ENCODE measurements at places on chromosomes 7 and 10.

GRCh38 chr10:77828377-77828776 lies 98.2 kb downstream of the DLG5 start:
- no peak for DNase-seq

- DNase-seq, result no peak
Observed at GRCh38 chr10:1200866-1201807, 145.0 kb downstream of the WDR37 start.

- DNase-seq, result no peak
Observed at GRCh38 chr7:5491251-5492019, 67.8 kb upstream of the TNRC18 start.

GRCh38 chr10:60441515-60441914 lies 51.8 kb upstream of the ANK3 start:
- DNase-seq, result peak; percentile 20

DNA sequence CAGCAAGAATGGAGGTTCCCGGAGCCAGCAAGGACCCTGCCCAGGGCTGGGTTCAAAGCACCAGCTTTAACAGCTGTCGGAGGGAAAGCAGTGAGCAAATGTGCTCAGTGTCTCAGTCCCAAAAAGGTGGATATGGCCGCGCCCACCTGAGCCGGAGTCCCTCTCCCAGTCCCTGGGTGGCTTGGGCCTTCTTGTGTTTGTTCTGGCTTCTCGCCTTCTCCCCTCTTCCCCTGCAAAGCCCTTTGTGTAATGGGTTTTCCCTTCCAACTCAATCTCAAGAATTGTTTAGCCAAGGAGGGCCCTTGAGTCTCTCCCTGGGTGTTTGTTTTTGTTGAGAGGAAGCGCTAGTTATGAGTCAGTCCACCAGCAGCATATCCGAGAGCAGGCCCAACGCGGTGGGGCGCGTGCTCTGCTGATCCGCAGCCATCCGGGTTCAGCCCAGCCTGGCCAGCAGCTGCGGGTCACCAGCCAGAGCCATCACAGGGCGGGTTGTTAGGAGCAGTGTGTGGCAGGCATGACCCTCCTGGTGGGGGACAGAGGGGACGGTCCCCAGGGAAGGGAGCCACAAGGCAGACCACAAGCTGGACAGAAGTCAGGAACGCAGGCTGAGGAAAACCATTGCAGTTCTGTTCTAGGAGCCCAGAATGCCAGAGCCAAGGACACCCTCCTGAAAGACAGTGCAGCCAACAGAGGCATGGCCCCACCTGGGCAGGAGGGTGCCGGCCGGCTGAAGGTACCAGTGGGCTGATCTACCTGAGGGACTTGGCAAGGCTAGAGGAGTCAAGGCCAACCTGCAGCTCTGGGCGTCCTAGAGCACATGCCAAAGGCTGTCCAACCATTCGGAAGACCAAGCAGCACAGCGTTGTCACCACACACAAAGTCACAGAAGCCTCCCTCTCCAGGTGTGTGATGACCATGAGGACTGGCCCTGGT lies 21.3 kb downstream of the CALML3 start:
- peak; percentile 68 for DNase-seq

DNA sequence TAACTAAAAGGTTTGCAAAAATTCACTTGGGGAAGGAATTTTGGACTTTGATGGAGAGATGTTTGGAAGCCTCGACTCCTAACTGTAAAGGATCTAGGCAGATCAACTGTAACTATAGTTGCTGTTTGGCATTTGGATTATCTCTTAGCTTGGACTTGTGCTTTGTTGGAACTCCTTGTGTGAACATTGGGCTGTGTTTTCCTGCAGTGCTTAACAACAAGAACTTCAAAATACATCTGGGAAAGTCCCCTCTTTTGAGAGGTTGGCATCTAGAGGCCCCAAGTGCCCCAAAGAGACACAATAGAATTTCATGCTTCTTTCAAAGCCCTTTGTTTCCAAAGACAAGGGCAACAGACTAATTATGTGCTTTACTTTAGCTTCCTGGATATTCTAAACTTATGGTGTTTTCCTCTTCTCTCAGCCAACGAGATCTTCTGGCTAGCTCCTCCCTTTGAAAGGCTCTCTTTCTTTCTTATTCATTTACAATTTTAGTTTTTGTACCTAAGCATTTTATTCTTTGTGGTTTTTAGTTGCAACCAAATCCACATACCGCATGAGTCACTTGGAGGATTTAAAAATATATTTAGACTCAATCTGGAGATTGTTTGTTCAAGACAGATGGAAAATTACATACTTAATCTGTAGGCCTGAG lies 11.6 kb downstream of the ABCA13 start:
- DNase-seq, result peak; percentile 21

- DNase-seq, result peak; percentile 63
Observed at GRCh38 chr7:18778594-18778993, 283.0 kb downstream of the HDAC9 start.

GRCh38 chr7:29539471-29539870 lies 24.2 kb upstream of the PRR15 start:
- no peak for DNase-seq

- no peak for DNase-seq
Observed at GRCh38 chr7:138233189-138233588, 156.9 kb downstream of the AKR1D1 start.

- DNase-seq, result no peak
Observed at GRCh38 chr7:158135931-158136330, 451.7 kb downstream of the PTPRN2 start.

DNA sequence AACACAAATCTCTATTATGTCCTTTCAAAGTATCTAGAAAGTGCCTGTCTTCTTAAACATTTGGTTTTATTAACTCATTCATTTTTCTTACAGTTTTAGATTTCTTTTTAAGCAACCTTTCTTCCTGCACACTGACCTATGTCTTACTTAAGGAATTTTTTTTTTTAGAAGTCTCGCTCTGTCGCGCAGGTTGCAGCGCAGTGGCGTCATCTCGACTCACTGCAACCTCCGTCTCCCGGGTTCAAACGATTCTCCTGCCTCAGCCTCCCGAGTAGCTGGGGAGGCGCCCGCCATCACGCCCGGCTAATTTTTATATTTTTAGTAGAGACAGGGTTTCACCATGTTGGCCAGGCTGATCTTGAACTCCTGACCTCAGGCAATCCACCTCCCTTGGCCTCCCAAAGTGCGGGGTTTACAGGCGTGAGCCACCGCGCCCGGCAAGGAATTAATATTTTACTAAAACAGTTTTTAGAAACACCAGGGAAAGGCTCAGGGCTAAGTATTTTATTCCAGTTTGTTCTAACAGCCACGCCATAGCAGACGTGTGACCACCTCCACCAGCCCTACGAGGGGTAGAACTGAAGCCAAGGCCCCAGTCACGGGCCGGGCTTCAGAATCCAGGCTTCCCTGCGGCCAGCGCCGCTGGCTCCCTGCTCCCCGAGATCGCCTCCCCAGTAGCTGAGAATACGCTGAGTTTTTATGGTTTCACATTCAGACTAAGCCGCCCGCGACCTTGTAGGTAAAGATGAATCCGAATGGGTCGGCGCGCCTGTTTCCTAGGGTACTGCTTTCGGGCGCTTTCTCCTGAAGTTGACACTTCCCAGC lies 941 bp upstream of the LUC7L2 start:
- DNase-seq, result peak; percentile 19

- DNase-seq, result no peak
Observed at GRCh38 chr7:133975130-133975529, 152.0 kb upstream of the LRGUK start.

DNA sequence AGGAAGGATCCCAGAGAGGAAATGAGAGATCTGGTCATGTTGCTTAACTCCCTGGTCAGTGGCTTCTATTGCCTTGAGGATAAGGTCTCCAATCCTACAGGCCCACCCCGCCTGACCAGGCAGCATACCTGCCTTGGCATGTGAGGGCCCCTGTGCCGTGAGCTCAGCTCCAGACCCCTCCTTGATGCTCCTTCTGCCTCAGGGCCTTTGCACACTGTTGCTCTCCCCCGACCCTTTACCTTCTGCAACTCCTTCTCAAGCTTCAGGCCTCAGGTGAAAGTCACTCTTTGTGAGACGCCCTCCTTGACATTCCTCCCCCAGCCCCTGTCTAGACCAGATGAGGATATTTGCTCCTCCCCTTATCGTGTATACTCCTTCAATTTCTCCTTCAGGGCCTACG lies 62.8 kb downstream of the FAM241B start:
- no peak for DNase-seq

GRCh38 chr7:4791738-4792536 lies 16.5 kb downstream of the AP5Z1 start:
- peak; percentile 43 for DNase-seq

DNA sequence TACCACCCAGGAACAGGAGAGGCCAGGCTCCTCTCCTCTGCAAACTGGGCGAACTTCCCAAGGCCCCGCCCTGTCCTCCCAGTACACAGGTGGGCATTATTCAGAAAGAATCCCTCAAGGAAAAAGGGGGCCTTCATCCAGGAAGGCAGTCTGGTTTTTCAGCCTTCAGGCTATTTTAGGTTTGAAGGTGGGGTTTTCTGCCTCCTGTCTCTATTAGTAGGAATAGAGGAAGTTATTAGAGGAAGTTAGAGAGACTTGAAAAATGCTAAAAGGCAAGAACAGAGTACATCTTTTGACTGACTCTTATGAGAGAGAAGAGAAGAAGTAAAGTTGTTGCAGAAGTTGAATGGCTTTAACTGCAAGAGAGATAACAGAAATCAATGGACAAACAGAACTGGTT lies 250.9 kb upstream of the SORCS1 start:
- no peak for DNase-seq

GRCh38 chr10:47035171-47035818 lies 124.1 kb downstream of the PTPN20 start:
- no peak for DNase-seq

DNA sequence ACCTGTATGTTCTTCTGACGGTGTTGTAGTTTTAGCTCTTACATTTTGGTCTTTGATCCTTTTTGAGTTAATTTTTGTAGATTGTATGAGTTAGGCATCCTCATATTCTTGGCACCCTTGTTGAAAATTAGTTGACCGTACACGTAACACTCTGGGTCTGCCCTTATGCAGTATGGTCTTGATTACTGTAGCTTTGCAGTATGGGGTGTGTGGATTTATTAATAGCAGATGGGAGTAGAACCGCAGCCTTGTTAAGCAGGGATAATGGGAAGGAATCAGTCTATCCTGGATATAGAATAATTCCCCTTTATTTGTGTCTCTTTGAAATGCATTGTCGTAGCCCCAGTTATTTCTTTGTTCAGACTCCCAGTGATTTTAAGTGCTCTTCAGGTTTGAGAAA lies 95.5 kb downstream of the UBE3C start:
- DNase-seq, result peak; percentile 81

DNA sequence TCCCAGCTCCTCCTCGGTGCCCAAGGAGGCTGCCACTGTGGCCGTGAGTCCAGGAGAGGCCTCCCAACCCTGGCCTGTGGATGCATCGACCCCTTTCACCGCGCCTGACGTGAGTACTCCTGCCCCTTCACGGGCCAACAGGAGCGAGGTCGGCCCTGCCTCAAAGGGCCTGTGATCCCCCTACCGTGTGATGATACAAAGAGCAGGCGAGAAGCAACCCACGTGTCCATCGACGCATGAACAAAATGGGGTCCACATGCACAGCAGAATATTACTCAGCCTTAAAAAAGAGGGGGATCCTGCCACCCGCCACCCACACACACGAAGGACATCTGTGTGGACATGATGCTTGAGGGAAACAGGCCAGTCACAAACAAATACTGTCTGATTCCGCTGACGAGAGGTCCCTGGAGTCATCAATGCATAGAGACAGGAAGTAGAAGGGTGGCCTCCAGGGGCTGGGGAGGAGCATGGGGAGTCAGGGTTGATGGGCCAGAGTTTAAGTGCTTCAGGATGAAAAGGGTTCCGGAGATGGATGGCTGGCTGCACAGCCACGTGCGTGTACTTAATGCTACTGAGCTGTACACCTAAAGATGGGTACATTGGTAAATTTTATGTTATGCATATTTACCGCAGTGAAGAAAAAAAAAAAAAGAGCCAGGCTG lies 151.9 kb downstream of the PRKAG2 start:
- no peak for DNase-seq

- DNase-seq, result no peak
Observed at GRCh38 chr10:93261961-93262610, 188.4 kb downstream of the CYP26A1 start.

DNA sequence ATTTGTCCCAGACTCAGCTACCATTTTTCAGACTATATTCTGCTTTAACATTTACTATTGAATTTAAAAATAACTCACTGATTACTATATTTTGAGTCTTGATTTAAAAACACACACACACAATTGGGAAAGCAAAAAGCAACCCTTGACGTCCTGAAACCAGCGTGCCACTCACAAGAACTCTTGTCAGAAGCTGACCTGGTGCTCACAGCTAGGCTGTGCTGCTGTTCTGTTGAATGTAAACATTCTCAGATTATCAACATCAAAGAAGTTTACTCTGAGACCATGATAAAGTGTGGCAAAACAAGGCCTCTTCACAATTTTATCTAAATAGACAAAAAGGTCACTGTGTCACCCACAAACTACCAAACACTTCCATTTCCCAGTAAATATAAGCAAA lies 62.6 kb upstream of the CACNA2D1 start:
- no peak for DNase-seq

DNA sequence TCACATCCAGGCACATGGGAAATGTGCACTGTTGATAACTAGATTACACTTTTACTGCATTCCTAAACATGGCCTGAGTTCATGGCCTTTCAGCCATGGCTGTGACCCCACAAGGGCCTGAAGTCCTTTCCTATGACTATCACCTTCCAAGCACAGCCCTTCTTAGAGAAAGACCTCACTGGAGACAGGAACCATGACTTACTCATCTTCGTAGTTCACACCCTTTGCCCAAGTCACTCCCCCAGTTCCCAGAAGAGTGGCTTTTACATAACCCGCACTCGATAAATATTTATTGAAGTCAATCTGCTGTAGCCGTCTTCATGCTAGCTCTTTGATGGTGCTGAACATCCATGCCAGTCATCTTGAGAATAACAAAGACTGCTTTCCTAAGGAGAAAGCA lies 632.5 kb upstream of the NRP1 start:
- no peak for DNase-seq

GRCh38 chr7:131071786-131072504 lies 255.7 kb upstream of the MKLN1 start:
- DNase-seq, result peak; percentile 90

GRCh38 chr10:92929896-92930295 lies 81.6 kb downstream of the EXOC6 start:
- no peak for DNase-seq

DNA sequence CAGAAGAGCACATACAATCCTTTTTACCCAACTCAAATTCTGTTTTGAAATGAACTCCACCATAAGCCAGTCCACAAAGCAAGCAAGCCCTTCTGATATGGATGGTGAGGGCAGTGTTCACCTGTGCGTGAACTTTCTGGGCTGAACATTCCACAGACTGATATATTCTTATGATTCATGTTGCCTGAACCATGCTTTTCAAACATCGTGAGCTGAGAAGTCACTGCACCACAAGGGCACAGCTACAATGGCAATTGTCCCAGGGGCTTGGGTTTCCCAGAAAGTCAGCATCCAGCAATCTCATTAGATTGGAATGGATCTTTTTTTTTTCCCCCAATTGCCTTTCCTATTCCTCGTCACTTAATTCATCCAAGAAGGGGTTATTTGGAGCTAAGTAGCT lies 86.9 kb upstream of the ZNF438 start:
- peak; percentile 19 for DNase-seq

GRCh38 chr7:98913612-98914011 lies 35.3 kb downstream of the TRRAP start:
- DNase-seq, result peak; percentile 49

GRCh38 chr10:114683162-114683561 lies 25.1 kb upstream of the ABLIM1 start:
- DNase-seq, result no peak

- DNase-seq, result peak; percentile 92
Observed at GRCh38 chr10:101060951-101061623, 702 bp upstream of the KAZALD1 start.

- no peak for DNase-seq
Observed at GRCh38 chr10:80260295-80261243, 28.9 kb downstream of the MAT1A start.
